ENCODE measurements at places on chromosomes 6 and 20. TPM values are rescaled to one million over a fixed set of nuclear protein-coding genes. Genes with fewer than 3 reads are reported as not detected.

The RPS6KA2 gene
- total RNA-seq, result 224 TPM

The ESR1 gene
- total RNA-seq, result 0.94 TPM

The WTAP gene
- 72.7 TPM for total RNA-seq

The OR2H1 gene
- not detected for total RNA-seq

The RAET1L gene
- total RNA-seq, result not detected

The TREM2 gene
- not detected for total RNA-seq

The ME1 gene
- 13.2 TPM for total RNA-seq

The SOX18 gene
- 3.2 TPM for total RNA-seq

The RWDD2A gene
- 5.4 TPM for total RNA-seq

The EMILIN3 gene
- total RNA-seq, result 0.31 TPM

The ZNF133 gene
- total RNA-seq, result 7.9 TPM

The ACTL10 gene
- 2.1 TPM for total RNA-seq

The MUC22 gene
- total RNA-seq, result not detected

The TAB2 gene
- 38.9 TPM for total RNA-seq

The CTAGE9 gene
- not detected for total RNA-seq

Measured in cardiac ventricle fibroblast (primary cell).